ENCODE measurements at places on chromosomes 7 and 10.

DNA sequence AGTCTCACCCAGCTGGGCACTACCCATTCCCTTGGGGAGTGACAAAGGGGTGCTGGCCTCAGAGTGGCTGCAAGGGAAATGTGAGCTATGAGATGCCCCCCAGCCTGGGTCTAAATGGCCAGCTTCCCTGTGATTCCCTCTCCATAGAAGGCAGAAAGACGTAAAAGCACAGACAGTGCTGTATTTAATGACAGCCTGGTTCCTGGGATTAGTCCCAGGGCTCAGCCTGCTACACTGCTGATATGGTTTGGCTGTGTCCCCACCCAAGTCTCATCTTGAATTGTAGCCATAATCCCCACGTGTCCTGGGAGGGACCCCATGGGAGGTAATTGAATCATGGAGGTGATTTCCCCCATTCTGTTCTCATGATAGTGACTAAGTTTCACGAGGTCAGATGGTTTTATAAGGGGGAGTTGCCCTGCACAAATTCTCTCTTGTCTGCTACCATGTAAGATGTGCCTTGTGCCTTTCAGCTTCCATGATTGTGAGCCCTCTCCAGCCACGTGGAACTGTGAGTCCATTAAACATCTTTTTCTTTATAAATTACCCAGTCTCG, 23.9 kb upstream of the CALN1 start:
- DNase-seq, result no peak

DNA sequence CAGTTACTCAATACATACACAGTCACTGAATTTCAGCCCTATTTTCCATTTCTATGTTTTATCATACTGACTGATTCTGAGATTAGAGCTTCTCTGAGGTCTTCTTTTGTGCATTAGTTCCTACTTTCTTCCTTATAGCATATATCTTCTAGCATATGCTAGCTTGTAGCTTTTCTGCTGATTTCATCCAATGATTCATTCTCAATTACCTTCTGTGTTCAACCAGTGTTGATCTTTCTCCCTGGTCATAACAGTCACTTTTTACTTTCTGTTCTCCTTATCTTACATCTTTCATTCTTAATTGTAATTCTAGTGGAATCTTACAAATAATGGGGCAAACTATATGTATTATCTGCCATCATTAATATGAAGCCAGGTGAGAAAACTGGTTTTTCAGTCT, 159.5 kb upstream of the HGF start:
- DNase-seq, result no peak

GRCh38 chr10:88222881-88223280, 359.5 kb downstream of the PTEN start:
- DNase-seq, result no peak

DNA sequence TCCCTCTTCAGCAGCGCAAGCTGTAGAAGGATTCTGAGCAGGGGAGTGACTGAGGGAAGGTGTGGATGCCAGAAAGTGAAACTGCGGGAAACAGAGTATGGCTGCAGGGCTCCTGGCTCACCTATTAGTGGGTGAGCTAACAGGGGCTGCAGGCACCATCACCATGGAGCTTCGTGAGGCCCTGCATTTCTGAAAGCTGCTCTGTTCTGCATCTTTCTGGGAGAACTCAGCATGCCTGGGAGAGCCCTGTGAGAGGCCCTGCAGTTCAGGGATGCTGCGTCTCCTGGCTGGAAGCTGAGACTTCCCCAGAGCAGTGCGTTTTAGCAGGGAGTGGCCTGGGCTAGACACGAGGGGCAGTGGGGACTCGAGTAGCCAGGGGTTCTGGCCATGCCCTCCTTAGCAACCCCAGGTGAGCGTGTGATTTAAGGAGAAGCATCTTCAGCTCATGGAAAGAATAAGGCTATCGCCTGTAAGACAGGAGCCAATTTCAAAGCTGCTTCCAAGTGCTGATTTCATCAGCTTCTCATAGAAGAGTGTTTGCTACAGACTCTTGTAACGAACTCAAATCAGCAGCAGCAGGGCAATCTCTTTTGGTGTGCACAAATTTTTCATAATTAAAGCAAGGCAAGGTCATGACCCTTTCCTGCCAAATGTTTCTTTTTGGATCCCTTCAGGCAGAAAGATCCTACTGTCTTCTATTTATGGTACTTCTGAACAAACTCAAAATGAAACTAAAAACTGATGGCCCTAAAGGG, 293.6 kb upstream of the ZNF32 start:
- DNase-seq, result no peak

- peak; percentile 24 for DNase-seq
These were observed 1.5 kb downstream of the RGS10 start for GRCh38 chr10:119541046-119541445.

DNA sequence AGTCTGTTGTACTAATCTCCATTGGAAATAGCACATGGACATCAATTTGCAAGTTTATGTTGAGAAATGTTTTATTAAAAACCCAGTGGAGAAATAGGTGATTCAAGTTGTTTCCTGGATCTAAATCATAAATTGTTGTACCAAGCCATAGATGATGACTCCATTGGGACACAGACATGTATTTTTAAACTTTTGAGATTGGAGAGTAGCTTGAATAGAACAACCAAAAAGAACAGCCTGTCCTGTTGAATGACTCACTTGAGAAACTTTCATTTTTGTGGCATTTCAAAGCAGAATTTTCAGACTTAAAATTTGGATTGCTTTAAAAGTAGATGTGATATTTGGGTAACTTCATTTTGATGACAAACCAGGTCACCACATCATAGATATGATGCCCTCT, 197.5 kb downstream of the GPAM start:
- no peak for DNase-seq

DNA sequence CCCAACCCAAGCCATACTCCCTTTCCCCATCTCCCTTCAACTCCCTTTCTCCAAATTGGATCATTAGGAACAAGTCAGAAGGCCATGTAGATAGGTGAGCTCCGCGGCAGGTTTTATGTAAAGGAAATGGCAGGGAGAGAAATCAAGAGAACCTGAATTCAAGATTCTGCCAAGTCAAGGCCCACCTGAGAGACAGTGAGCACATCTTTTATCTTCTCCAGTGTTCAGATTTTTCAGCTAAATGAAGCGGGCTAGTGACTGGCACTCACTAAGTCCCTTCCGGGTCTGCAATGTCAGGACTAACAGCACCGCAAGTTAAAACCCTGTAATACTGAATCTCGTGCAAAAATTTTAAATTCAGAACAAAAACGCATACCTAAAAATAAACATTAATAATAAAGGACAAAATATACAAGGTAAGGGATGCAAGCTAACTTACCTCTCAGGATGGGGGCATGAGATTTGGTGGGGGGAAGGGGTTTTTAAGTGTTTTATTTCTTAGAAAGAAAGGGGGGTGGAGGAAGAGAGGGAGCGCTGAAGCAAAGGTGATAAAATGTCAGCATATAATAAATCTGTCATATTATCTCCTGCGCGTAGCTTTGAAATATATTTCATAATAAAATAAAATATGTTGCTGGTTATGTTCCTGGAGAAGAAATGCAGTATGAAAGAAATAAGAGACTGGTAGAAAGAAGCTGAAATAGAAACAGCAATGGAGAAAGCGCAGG, 17.6 kb downstream of the TCAF1 start:
- no peak for DNase-seq

DNA sequence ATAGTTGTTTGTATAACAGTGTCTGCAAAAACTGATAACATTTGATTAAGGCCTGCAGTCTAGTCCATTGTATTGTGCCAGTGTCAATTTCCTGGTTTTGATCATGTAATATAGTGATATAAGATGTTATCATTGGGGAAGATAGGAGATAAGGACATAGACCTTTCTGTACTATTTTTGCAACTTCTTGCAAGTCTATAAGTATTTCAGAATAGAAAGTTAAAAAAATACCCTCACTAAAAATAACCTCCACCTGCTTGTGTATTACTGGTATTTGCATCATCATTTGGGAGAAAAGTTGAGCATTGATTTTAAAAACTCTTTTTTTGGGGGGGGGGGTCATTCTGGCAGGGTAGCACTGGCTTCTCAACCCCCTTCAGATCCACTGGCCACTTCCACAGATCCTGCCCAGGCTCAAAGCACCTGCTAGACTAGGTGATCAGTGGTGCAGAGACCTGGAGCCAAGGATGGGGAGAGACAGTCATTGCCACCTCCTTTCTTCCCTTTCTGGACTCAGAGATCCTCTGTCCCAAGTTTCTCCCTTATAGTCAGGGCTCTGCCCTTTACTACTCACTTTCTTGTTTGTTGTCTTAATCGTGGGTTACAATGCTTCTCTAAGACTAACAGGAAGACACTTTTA, 103.0 kb downstream of the RBM20 start:
- DNase-seq, result no peak

DNA sequence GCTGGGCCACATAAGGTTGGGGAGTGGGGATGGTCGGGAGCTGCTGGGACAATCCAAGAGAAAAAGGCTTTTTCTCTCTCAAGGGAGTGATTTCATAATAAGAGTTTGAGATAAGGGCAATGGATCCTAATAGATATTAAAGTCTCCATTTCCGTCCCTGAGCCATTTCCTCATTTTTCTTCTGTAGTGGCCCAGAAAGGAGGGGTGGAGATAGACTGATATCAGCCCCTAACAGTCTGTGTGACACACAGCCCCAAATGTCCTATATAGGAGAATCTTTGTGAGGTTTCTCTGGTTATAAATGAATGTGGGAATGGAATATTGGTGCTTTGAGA, 35.2 kb downstream of the PRSS2 start:
- no peak for DNase-seq

All from activated naive CD8-positive, alpha-beta T cell treated with anti-CD3 and anti-CD28 coated beads for 36 hours (primary cell).